Purkinje cell (primary cell): ENCODE measurements at places on chromosomes 12 and 14. TPM values are rescaled to one million over a fixed set of nuclear protein-coding genes. Genes with fewer than 3 reads are reported as not detected.

Gene MMP17
- polyA plus RNA-seq: 0.69 TPM in 1 of 2 replicates, not detected in the other

Gene PIK3C2G
- 0.23 TPM in 1 of 2 replicates, not detected in the other for polyA plus RNA-seq

Gene IAPP
- not detected in 2 replicates for polyA plus RNA-seq

Gene ACSS3
- polyA plus RNA-seq: 0.20 and 0.98 TPM in 2 replicates

Gene CCDC38
- polyA plus RNA-seq: not detected in 2 replicates

Gene COQ5
- polyA plus RNA-seq: 18.9 and 21.7 TPM in 2 replicates

Gene CEBPE
- not detected in 2 replicates for polyA plus RNA-seq

Gene PTPRO
- 6.8 TPM in 1 of 2 replicates, not detected in the other for polyA plus RNA-seq

Gene LBHD2
- 1.2 TPM in 1 of 2 replicates, not detected in the other for polyA plus RNA-seq

Gene OASL
- 0.22 TPM in 1 of 2 replicates, not detected in the other for polyA plus RNA-seq

Gene KRT6A
- not detected in 2 replicates for polyA plus RNA-seq

Gene ANKRD33
- not detected in 2 replicates for polyA plus RNA-seq

Gene ORMDL2
- polyA plus RNA-seq: 140 and 181 TPM in 2 replicates

Gene PROX2
- 0.18 TPM in 1 of 2 replicates, not detected in the other for polyA plus RNA-seq

Gene PPP1R1A
- 13.8 and 22.1 TPM in 2 replicates for polyA plus RNA-seq
